ENCODE measurements at places on chromosomes 7 and 10.

GRCh38 chr10:78225594-78225993 lies 191.9 kb downstream of the RPS24 start:
- no peak for DNase-seq

DNA sequence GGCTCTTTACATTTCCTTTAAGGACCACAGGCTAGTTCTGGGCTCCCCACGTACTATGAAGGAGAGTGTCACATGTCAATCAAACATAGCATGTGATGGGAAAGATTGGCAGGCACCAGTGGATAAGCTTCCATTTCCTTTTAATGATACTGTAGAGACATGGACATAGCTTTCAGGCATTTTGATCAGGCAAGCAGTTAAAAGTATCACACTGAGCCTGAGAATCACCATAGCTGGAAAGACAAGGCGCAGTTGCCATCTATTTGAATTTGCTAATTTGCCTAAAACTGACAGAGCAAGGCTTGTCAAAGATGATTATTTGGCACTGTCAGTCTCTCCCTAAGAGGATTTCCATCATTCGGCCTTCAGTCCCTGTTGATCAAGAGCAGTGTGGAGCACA lies 263.4 kb upstream of the TAC1 start:
- no peak for DNase-seq

GRCh38 chr10:3528271-3528670 lies 256.7 kb downstream of the KLF6 start:
- DNase-seq: no peak

DNA sequence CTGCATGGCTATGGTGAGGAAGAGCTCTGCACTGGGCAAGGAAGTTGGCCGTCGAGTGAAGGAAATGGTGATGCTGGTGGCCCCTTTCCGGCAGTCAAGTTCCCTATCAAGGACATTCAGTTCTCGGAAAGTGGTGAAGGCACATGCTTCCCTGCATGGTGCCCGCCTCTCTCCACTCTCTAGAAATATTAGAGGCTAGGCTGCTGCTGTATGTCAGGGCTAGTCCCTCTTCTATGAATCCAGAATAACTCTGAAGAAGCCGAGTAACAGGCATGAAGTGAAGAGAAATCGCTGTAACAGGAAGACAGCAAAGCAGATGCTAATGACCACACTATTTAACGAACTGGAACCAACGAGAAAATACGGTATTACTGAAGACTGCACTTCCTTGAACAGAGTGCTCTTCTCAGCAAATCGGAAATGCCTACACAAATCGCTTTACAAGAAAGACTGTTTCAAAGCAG lies 5.4 kb downstream of the IDI1 start:
- peak; percentile 95 for DNase-seq

All from GF-D8 (cell line).